GOT3 (cell line): ENCODE measurements at places on chromosomes 12 and 14.

DNA sequence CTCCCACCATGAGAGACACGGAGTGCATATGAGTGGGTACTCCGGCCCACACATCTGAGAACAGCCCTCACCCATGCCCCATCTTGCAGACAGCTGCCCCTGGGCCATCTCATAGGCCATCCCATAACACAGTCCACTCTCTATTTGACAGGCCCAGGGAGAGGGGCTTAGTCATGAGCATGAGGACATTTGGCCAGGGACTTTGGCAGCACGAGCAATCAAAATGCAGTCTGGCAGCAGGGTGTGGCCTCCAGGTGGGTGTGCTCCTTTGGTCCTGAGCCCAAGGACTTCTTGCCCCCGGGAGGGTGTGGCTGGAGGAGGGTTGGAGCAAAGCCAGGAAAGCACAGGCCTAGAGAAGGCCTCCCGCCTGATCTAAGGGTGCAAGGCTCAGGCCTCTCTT is 25.6 kb downstream of the EMP1 start:
- DNase-seq, result no peak

GRCh38 chr14:52018252-52018651 is 28.9 kb downstream of the RTRAF start:
- no peak for DNase-seq

GRCh38 chr14:90570461-90570860 is 173.6 kb downstream of the CALM1 start:
- DNase-seq, result no peak

DNA sequence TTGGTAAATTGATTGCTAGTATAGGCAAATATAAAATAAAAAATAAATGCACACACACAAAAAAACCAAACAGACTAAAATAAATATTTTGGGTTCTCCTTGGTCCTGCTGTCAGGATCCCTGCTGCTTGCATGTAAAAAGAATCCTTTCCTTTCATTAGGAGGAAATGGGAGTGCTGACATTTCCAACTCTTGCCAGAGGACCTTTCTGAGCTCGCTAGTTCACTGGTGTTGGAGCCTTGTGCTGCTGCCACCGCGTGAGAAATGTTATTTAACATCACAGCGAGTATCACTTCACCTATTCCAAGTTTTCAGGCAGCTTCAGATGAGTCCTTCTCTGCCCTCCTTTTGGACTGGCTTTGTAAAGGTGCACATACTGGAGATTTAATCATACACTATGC is 358.9 kb downstream of the NPAS3 start:
- DNase-seq, result no peak

GRCh38 chr14:61607570-61608244 is 87.6 kb upstream of the HIF1A start:
- no peak for DNase-seq

GRCh38 chr14:58639842-58640484 is 2.2 kb downstream of the DACT1 start:
- DNase-seq, result no peak

GRCh38 chr12:6228535-6229223 is 28.5 kb downstream of the CD9 start:
- DNase-seq, result no peak

DNA sequence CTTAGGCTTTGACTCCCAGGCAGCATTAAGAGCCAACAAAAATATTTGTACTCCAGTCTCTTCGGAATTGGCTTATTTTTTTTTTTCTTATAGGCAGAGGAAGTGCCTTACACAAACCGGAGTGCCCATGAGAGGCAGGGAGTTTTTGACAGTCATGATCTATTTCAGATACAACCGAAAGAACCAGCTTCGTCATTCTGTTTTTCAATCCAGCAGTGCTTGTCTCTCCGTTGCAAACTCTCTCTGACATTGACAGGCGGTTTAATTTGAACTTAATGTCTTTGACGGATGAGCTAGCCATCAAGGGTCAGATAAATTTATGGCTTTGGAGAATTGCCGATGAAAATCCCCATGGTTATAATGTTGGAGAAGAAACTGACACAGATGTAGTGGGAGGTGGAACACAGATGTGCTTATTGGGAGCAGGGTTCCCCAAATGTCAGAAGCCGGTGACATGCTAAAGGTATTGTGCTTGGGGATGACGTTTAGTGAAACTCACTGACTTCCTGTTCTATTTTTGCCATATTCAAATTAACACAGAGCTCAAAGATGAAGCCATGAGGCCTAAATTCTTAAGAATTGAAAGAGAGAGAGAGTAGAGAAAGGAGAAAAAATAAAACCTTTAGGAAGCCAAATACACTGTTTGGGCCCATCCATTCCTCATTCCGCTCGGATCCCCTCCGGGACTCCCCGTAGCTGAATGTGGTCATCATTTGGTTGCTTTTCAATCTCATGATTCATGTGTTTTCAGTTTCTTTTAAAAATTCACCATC is 59.7 kb downstream of the PLXNC1 start:
- DNase-seq, result no peak

DNA sequence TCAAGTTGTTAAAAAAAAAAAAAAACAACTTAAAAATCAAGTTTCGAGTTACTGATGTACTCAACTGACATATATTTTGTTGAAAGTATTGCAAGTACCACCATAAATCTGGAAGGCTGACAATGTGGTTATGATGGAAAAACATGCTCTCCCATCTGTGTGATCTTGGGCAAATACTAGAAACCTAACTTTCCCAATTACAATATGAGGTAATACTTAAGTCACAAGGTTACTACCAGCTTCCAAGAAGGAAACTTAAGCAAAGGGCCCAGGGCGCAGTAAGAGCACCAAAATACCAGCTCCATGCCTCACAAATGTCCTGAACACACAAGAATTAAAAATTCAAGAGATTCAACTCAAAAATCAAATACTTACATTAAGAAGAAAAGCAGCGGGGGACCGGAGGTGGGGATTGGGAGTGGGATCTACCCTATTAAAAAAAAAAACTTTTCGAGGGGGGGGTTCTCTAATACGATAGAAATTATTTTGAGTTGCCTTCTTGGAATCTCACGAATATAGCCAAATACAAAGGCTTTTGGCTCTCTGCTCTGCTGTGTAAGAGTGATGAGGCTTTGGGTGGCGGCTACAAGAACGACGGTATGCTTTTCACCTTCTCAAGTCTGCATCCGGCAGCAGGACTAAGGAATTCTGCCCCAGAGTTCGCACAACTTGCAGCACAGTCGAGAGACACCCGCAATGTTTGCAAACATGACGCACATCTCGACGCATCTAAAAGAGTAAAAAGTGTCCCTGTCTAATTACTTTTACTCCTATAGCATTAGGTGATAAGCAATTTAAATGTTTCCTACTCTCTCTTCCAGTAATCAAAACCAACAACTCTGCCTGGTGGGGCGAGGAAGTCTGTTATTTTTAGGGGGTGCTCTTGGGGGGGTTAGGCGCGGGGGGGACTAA is 1.1 kb downstream of the SAV1 start:
- DNase-seq, result no peak

GRCh38 chr14:22096514-22096895 is 422.9 kb upstream of the OR4E1 start:
- no peak for DNase-seq

- DNase-seq, result no peak
Measured at GRCh38 chr14:104582005-104582404, 2.4 kb downstream of the C14orf180 start.

- no peak for DNase-seq
Measured at GRCh38 chr12:13404631-13405473, 208.3 kb downstream of the EMP1 start.

GRCh38 chr12:26274441-26275312 is 79.3 kb downstream of the SSPN start:
- peak; percentile 54 for DNase-seq

- DNase-seq, result no peak
Measured at GRCh38 chr12:52715416-52715815, 12.1 kb upstream of the KRT77 start.
